Stimulated activated CD4-positive, alpha-beta T cell treated with anti-CD3 and anti-CD28 coated beads, TNF-alpha, amount 100 ng/mL, for 4 hours (primary cell): ENCODE measurements at places on chromosomes 2 and 18.

DNA sequence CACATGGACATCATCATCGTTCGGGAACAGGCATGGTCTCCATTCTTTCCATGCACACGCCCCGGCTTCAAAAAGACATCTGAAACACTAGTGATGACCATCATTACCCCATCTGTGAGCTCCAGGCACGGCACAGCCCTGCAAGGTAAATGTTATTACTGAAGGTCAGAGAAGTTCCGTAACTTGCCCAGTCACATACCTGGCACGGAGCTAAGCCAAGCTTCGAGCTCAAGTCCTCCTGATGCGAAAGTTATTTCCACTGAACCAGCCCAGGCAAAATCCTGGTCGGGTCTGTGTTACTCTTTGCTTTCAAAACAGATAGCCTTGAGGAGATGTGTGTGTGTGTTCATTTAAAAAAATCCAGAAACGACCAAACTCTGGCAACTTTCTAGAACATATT, 22.8 kb downstream of the FHL2 start:
- no peak for DNase-seq

DNA sequence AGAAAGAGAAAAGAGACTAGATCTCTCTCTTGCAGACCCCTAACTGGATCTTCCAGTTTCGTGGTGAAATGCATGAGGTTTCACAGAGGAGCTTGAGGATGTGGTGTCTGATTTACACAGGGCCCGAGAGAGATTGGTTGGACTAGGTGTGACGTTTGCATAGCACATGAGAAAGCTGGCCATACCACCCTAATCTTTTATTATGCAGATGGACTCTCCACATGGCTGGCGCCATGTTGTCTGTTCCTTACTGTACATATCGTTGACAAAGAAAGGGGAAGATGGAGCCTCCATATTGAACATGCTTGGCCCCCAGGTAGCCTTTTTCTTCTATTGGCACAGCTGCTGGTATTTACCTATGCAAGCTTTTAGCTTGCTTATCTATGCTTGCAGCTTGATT, 27.5 kb upstream of the PGAP1 start:
- DNase-seq, result no peak

DNA sequence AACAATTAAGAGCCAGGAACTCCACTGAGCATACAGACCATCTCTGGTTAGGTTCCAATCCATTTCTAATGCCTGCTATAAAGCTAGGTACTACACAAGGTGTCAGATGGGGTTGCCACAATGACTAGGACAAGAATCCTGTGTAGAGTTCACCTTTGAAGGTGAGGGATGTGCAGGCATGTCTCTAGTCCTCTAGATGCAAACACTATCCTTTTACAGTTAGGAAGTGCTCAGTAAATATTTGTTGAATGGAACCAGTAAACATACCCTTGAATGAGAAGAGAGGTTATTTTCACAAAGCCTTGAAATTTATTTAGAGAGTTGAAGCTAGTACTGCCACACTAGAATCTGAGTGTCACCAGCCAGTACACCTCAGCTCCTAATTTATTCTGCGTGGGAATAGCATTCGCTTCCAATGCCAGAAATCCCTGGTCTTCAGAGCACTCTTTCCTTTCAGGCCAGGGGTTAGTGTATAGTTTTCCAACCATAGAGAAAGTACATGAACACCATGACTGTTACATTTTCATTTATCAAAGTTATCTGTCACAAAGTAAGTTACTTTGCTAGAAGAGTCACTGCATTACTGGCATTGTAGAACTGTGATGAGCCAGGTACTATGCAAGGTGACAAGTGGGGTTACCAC, 48.3 kb downstream of the STAT1 start:
- DNase-seq, result no peak

- DNase-seq, result peak; percentile 26
Observed at GRCh38 chr2:111117598-111118480, 2.9 kb upstream of the BCL2L11 start.

DNA sequence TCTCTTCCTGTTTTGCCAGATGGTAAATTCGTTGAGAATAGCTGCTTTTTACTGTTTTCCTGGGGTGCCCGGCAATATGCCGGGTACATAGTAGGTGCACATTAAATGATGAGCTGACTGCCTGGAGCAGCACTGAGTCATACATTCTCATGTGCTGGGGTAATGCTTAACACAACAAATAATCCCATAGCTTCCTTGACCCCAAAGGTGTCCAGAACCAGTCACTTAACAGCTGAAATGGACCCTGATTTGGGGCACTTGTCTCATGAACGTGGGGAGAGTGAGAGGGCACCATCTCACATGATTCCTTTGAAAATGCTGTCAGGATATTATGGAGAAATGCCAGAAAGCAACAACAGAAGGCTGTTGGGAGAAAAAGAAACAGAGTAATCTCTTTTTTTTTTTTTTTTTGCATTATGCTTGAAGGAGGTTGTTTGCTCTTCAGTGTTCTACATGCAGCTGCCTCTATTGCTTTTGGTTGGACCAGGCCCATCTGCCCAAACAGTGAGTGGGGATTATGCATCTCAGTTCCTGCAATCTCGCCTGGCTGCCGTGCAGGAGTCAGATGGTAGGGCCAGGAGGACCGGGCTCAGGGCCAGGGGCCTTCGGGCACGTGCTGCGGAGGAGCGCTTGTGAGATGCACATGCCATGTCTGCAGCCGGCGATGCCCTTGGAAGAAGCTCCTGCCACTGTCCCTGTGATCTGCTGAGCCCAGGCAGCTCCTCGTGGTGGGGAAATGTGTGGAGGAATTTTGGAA, 162.1 kb downstream of the SH3RF3 start:
- DNase-seq, result no peak

GRCh38 chr18:295756-296490, 28.1 kb upstream of the THOC1 start:
- no peak for DNase-seq

DNA sequence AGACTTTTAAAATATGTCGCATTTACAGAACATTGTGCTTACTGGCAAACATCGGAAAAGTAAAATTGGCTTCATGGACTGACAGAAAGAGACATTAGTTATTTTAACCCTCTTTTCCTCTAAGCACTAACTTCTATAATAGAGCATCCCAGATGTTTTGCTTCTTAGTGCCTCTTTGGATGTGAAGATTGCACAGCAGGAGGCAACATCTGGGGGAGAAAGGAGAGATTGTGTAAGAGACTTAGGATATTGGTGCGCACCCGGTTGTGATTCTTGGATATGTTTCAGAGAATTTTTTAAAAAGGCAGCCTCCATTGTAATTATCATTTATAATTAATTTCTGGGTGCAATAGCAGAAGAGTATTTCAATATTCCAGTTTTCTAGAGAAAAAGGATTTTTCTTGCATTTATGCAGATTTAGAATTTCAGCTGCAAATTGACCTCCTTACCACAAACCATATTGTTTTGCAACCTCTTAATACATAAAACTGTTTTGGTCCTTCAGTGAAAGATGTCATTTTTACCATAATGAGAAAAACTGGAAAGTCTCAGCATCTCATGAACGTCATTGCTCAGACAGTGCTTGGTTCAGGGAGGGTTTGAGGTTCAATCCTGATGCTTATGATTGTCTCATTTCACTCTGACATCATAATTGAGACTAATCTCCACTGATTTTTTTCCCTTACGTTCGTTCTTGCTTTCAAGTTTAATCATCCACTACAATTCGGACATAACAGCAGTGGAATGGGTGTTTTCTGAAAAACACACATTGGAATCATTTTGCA, 404.3 kb downstream of the ZNF521 start:
- DNase-seq, result no peak

GRCh38 chr18:6748241-6748640, 18.7 kb downstream of the ARHGAP28 start:
- DNase-seq, result no peak

DNA sequence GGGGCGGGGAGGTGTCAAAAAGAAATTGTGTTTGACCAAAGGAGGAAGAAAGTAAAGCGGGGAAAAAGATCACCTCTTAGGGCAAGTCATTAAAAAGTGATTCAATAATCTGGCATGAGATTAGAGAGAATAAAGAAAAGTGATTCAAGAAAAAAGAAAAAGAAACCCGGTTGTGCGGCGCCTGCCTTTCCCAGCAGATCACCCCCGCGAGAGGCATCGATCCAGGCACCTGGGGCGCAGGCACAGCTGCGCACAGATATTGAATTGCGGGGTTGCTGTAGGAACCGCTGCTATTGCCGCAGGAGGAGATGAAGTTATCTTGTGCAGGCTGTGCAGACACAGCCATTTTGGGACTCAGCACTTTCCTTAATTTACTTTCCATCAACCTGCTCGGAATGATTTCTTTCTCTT, 71.2 kb downstream of the PLB1 start:
- DNase-seq, result no peak

DNA sequence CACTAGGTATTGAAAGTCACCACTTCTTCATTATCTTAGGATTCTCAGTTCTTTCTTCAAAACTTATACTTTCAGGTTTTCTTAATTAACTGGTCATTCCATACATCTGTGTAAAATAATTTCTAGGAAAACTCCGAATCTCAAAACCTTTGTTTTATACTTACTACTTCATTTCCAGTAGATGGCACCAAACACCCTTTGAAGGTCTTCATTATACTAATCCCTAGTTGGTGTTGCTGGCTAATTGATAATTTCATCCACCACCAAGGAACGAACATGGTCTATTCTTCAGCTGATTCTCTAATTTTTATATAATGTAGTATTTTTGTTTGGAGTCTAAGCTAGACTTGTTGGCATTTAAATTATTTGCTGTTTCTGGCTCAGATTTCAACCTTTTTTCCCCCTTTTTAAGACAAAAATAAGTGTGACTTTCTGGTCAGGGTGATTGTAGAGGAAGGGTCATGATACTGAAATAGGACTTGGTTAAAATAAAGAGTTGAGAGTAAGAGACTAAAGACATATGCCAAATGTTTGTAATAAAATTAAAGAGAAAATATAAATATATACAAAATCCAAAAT, 2.8 kb upstream of the MXD1 start:
- no peak for DNase-seq

GRCh38 chr2:101362316-101362715, 25.0 kb downstream of the CREG2 start:
- no peak for DNase-seq

GRCh38 chr2:134307334-134307733, 53.5 kb downstream of the MGAT5 start:
- DNase-seq, result no peak

- DNase-seq, result no peak
Observed at GRCh38 chr18:24669015-24669414, 208.6 kb downstream of the HRH4 start.

GRCh38 chr2:74249406-74250122, 51.1 kb downstream of the MTHFD2 start:
- DNase-seq, result no peak

DNA sequence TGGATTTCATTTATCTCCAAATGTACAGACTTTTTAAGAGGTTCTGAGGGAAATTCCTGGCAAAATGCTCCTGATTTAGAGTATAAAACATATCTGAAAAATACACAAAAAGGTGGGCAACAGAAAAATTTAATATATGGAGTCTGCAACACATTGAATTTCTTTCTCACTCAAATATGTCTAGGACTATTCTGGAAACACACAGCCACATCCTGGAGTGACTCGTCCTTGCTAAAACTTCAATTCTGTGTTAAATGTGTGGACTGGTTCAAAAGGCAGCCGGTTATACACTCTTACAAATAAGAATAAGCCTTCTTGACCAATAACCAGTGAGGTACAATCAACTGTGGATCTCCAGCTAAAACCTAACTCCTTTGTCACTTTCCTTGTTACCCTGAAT, 44.1 kb upstream of the RND3 start:
- DNase-seq, result no peak

- DNase-seq, result no peak
Observed at GRCh38 chr2:165248238-165248637, 9.0 kb downstream of the SCN2A start.

- no peak for DNase-seq
Observed at GRCh38 chr2:59726228-59727120, 827.0 kb downstream of the BCL11A start.

DNA sequence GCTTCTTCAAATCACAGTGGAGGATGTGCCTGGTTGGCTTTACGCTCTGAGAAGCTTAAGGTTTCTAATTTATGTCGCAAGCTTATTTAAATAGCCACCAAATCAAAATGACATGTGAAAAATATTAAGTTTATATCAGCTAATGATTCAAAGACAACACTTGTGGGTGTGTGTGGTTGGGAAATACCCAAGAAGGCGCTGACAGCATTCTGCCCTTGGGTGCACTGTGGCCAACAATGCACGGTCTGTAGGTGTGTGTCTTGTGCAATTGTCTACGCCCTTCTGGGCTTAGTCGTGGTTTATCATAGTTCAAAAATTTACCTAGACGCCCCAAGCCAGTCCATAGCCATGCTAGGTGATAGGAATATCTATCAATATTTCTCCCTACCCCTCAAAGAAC, 60.9 kb downstream of the KCTD1 start:
- no peak for DNase-seq

- no peak for DNase-seq
Observed at GRCh38 chr2:233542507-233542906, 24.1 kb downstream of the USP40 start.

DNA sequence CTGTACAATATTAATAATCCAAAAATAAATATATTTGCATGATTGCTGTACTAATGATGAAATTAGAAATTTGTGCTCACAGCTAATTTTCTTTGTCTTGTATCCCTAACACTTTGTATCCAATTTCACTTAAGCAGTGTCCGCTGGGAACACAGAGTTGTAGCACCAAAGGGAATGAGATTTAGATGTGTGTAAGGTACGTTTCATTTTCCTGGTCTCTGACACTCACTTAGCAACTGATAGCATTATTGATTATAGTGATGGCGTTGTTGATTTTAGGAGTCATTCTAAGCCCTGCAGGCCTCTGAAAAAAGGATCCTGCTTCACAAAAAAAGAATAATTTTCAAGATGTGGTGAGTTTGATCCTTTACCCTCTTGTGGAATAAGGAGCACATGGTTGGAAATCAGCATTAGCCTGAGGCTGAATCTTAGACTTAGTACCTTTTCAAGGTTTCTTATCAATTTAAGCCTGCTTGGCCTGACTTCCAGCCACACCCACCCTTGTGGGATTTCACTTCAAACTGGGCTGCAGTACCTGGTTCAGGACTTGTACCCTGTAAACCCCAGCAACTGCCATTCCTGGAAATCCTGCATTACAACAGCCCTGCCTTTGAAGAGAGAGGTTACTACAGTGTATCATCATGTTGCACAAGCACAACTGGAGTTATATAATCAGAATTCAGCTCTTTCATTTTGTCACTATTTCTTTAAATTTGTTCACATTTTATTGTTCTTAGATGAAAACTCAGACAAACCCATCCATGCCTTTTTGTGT, 116.2 kb downstream of the RND3 start:
- DNase-seq, result no peak

- no peak for DNase-seq
Observed at GRCh38 chr2:196219671-196220070, 48.3 kb upstream of the STK17B start.
